Mesenteric fat pad (tissue), 1 donor: ENCODE measurements at places on chromosomes 6 and 20. TPM values are rescaled to one million over a fixed set of nuclear protein-coding genes. Genes with fewer than 3 reads are reported as not detected.

The XKR7 gene
- not detected for total RNA-seq

The C6orf52 gene
- total RNA-seq = 1.1 TPM

The FAM209B gene
- total RNA-seq = 0.51 TPM

The NMBR gene
- not detected for total RNA-seq

The HDAC2 gene
- total RNA-seq = 54.1 TPM

The BPIFB4 gene
- not detected for total RNA-seq

The VIP gene
- 0.48 TPM for total RNA-seq
